Trophoblast cell (in vitro differentiated cells and primary cell): ENCODE measurements at places on chromosomes 4 and X.

DNA sequence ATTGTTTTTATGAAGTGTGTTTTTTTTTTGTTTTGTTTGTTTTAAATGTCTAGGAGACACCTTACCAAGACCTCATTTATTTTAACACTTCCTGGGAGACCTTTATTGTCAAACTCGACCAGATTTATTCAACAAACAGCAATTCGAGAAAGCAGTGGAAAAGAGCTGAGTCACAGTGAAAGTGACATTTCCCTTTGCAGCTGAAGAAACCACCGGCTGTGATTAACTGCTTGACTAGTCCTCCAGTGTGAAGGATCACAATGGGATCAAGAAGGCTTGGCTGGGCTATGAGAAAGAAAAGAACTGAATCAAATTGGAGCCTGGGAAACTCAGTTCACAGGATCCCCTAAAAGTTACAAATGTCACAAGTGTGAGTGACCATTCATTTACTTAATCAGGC, 11.9 kb upstream of the ADH7 start:
- no peak for DNase-seq

DNA sequence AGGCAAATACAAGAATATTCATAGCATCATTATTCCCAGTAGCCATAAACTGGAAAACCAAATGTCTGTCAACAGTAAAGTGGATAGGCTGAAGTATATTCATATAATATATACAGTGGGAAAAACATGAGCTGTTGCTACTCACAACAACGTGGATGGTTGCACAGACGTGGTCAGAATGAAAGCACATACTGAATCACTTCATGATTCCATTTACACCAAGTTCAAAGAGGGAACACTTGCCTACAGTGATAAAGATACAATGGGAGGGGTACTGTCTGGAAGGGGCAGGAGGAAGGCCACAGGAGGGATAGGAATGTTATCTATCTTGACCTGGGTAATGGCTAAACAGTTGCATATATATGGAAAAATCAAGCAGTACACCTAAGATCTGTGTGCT, 25.3 kb downstream of the APBB2 start:
- no peak for DNase-seq

DNA sequence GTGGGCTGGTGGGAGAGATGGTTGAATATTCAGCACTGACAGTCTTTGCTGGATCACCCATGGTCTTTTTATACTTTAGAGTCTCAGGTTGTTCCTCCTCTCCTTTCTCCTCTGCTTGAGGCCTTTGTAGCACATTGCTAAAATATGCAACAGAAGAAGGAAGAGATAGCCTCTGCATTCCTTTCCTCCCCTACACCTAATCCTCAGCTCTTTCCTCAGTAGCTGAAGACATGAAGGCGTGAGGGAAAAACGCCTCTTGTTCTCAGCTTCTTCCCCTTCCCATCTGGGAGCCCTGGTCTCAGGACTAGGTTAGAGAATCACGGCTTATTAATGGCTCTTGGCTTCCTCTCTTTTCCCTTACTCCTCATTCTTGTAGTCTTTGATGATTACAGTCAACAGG, 76.8 kb downstream of the RNF150 start:
- no peak for DNase-seq

DNA sequence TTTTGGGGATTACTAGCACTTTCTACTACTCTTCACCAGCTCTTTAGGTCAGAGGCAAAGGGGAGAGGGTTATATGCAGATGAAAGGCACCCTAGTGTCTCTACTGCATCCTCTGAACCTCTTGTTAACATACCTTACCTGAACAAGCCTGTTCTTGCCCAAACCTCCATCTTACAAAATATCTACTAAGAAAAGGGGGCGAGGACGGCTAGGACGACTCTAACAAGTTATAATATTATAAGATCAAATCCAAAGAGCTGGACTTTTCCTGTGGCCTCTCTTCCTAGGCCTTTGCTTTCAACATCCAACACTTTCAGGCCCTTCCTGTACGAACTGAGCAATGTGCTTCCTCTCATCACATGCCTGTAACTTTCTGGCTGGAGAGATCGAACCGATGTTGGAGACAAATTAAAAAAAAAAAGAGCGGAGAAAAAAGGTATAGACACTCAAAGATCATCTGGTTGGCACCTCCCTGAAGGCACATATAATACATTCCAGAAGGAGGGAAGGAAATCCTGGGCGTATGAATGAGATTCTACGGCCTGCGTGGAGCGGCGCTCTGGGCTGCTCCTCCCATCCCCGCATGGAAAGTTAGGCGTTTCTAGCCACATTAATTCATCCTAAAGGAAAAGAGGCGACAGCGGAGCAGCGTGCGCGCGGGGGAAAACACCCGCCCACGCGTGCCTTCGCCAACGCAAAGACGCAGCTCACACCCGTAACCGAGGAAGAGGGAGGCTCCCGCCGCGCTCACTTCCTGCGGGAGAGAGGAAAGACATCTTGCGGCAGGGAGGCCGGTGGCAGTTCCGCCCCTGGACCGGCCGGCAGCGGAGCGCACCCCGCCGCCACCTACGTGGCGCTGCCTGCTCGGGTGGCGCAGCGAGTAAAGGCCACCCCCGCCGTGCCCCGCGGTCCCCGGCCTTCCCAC, 808 bp downstream of the PRDM5 start:
- DNase-seq: peak; percentile 1

DNA sequence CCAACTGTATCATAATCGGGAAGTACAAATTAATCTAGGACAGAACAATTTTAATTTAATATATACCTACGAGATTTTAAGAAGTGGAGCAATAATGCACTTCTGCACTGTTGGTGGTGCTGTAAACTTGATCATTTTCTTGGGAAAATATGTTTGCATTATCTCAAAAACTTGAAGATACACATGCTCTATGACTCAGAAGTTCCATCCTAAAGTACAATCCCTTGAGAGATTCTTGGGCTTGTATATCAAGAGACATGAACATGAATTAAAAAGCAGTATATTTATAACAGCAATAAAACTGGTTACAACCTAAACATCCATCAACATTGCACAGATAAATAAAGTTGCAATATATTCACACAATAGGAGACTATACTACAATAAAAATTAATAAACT, 168.8 kb downstream of the CLCN4 start:
- no peak for DNase-seq

DNA sequence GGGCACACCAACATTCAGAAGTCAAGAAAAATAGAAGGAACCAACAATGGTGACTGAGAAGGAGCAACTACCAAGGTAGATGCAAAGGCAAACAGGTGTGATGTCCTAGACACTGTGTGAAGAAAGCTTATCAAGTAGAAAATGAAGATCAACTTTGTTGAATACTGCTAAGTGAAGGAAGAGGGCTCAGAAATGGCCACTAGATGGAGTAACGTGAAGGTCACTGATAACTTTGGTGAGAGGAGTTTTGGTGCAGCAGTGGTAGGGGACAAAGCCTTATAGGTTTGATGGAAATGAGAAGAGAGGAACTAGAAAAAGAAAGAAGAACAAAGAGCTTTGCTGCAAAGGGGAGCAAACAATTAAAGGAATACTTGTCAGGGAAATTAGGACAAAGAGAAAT, 23.5 kb downstream of the OTC start:
- DNase-seq: no peak
